Stimulated activated CD4-positive, alpha-beta T cell treated with anti-CD3 and anti-CD28 coated beads, Interleukin-12 subunit alpha, Interleukin-12 subunit beta, amount 100 ng/mL, for 4 hours (primary cell): ENCODE measurements at places on chromosomes 12 and 14.

- no peak for DNase-seq
These were observed 4.2 kb downstream of the IFFO1 start for GRCh38 chr12:6551496-6552139.

- no peak for DNase-seq
These were observed 979.8 kb downstream of the BCL11B start for GRCh38 chr14:98292191-98292590.

DNA sequence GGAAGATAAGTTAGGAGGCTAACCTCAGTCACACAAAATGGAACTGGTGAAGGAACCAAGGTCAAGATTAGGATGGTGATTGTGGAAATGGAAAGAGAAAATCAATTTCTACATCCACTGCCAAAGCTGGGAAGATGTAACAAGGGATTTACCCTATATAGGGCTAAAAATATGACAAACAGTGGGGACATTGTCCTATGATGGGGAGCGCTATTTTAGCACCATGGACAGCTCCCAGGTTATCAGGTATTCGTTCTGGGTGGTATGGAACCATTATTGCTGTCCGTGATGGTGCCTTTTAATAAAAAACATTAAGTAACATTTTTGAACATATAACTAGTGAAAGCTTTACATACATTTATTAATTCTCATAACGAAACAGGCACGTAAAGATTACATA lies 124.0 kb downstream of the NDUFA12 start:
- no peak for DNase-seq

DNA sequence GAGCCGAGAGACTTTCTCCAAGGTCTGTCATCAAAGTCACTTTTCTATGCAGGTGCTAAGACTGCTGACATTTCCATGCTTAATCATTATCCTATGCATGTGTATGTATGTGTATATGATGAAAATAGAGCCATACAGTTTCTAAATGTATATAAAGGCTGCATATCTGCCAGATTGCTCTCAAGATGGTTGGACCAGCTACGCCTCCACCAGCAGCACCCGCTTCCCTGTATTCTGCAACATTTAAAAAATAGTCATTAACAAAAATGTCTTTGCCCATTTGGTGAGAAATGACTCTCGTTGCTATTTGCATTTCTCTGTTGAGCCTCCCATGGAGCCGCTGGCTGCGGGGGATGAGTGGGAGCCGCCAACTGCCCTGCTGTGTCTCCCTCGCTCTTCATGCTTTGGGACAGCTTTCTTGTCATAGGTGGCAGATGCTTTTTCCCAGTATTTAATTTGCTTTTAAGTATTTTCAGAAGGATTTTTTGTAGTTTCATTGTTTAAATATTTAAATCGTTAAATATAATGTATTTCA lies 54.7 kb downstream of the DYNC1H1 start:
- DNase-seq, result no peak

DNA sequence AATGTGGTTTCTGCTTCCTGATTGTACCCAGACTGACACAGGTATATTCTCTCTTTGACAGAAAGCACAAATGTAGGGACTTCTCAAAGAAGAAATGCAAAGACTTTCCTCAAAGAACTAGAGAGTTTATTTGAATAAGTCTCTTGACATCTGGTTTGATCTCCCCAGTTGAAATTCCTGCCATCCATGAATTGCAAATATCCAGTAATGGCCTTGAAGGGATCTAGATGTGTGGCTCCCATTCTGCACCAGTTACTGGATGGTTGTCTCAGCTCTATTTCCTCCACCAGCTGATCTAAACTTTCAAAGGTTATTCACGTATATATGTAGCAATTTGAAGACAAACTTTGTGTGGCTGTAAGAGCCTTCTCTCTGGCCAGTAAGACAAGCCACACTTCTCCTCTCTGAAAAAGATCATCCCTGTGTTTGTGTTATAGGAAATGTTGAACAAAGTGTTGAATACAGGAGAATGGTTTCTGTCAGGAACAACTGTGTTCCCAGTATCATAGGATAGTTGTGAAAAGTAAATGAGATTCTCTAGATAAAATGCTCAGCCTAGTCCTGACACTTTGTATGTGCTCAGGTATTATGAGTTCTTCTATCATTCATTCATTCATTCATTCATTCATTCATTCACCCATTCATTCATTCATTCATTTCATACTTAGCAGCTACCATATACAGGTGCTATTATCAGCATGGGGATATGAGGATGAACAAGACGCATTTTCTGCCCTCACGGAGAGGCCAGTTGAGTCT lies 22.7 kb upstream of the GPRC5A start:
- no peak for DNase-seq

GRCh38 chr14:99531251-99532096 lies 50.3 kb downstream of the CCNK start:
- no peak for DNase-seq

DNA sequence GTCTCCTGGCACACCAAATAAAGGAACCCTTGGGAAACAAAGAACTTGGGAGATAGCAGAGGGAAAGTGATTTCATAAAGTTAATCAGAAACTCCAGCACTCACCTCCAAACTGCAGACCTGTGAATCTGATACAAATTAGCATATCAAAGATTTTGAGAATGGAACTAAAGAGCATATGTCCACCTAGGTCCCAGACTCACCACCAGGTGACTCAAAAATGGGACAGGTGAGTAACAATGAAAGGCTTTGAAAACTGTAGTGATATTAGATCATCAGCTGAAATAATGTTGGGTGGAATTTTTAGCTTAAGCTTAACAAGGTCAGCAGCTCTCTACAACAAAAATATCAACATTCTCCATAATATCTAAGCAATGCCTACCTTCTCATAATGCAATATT lies 214.8 kb downstream of the RERGL start:
- no peak for DNase-seq

DNA sequence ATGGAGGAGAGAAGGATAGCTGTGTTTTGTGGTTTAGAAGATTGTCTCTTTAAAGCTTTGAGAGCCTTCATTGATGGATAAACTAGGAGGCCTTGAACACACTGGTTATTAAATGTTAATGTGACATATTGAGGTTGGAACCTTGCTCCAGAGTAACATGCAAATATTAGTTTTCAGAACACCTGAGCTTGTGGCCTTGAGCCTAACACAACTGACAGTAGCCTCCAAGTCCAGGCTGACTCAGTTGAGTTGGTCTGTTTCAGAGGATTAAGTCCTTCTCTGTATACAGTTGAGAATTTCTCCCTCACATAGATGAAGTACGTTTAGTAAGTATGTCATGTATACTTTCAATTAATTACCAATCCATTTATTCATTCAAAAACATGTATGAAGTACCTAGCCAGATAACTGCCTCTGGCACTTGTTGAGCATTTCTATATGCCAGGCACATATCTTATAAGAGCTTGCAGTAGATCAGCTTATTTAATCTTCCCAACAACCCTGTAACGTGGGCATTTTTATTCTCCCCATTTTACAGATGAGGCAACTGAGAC lies 63.5 kb downstream of the ELK3 start:
- no peak for DNase-seq

GRCh38 chr14:89503431-89503996 lies 86.5 kb upstream of the FOXN3 start:
- no peak for DNase-seq

- DNase-seq, result peak; percentile 21
These were observed at the start of gene GPRC5A for GRCh38 chr12:12891080-12891880. TSS of gene GPRC5A (plus strand) at chr12:12891562. CDS start at chr12:12908250, 16,688 bp downstream.

DNA sequence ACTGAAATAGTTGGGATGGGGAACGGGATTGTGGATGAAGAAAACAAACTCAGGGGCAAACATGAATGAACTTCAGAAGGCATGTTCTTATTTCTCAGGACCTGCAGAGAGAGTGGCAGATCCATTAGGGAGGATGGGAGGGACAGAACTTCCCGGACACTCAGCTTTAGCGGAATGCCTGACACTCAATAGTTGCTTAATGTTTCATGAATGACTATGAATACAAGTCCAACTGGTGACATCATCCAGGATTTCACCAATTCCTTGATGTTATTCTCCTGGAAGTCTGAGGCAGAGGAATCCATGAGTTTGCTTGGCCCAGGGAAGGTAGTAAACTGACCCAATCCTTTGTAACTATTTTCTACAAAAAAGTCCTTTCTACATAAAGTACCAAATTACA lies 37.8 kb upstream of the LRRC10 start:
- DNase-seq, result no peak

DNA sequence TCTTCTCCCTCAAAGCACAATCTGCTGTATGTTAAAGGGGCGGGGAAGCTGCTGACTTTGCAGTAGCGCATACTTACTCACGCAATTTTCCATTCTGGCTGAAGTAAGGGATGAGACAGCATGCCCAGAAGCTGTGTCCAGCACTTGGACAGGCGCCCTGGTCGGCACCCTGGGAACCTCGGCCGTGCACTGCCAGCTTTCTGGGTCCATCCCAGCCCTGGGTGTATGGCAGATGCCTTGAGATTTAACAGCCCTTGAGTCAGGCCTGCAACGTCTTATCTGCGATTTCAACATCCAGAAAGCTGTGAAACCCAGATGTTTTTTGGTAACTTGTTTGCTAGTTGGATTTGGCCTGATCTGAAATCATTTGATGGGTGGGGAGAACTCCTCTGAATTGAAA lies 16.1 kb downstream of the EML1 start:
- no peak for DNase-seq

DNA sequence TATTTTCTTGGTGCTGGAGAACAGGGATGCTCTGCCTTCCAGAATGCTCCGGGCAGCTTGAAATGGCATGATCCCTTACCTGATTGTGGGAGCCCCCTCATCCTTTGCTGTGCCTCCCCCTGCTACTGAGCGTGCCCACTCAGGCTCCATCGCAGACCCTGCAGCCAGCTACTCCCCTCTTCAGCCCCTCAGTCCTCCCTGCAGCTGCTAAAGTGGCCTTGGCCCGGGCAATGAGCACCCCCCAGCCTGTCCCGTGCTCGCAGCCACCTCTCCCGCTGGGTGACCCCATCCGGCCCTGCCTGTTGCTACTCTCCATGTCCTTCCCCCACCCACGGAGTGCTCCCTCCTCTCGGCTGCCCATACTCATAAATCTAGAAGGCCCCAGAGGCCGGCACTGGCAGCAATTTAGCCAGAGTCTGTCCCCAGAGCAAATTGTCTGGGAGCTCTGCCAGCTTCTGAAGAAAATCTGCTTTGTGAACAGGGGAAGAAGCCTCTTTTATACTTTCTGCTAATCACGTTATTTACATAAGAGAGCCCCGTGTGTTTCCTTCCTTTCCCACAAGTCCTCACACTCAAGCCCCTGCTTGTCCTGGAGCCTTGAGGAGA lies 143.7 kb upstream of the FRMD6 start:
- DNase-seq, result no peak

GRCh38 chr14:67728258-67728657 lies 26.6 kb downstream of the RDH12 start:
- DNase-seq, result no peak

DNA sequence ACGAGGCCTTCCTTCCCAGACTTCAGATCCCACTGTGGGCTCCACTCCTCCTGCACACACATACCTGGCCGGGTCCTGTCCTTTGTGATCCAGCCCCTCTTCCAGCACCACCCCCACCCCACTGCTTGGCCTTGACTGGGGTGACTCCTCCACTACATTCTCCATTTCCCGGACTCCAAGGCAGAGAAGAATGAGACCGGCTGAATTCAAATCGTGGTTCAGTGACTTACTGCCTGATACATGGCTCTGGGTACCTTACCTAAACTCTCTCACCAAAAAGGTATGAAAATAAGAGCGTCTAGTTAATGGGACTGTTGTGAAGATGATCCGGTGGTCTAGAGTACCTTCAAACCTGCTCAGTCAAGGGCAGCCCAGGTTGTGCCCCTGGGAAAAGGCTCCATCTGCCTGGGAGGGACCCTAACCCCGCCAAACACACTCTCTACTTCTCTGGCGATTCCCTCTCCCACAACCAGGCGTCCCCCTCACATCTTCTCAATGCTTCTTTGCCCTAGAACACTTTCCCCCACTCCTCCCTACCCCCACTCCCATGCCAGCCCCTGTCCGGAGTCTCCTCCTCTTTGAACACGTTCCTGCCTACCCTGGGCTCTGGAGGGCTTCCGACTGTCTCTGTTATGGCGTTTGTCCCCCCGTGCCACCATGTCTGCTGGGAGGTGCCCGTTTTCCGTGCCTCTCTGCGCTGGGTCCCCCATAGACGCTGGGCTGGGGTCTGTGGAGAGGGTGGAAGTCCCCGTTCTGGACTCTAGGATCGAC lies 1.5 kb upstream of the ZBTB42 start:
- DNase-seq, result no peak

- no peak for DNase-seq
These were observed 113.3 kb downstream of the PTPRO start for GRCh38 chr12:15435597-15435996.

GRCh38 chr12:31872831-31873604 lies 86.2 kb upstream of the RESF1 start:
- DNase-seq, result no peak

GRCh38 chr14:66070542-66071319 lies 415.4 kb upstream of the CCDC196 start:
- peak; percentile 71 for DNase-seq

GRCh38 chr12:87806310-87806709 lies 222.9 kb downstream of the C12orf50 start:
- no peak for DNase-seq

DNA sequence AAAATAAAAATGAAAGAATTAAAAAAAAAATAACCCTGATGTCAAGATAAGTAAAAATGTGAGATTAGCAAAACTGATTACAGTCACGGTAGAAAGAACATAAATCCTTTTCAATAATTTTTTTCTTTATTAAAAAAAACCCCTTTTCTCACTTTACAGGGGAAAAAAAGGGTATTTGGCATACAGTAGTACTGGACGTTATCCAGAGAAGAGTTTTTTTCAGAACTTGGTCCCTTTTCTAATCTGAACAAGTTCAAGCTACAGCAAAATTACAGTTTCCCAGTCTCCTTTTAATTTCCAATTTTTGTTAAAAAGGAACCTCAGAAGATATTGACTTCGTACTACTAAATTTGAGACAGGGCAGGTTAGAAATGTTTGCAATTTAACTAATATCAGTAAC lies 134.7 kb upstream of the DCN start:
- no peak for DNase-seq

DNA sequence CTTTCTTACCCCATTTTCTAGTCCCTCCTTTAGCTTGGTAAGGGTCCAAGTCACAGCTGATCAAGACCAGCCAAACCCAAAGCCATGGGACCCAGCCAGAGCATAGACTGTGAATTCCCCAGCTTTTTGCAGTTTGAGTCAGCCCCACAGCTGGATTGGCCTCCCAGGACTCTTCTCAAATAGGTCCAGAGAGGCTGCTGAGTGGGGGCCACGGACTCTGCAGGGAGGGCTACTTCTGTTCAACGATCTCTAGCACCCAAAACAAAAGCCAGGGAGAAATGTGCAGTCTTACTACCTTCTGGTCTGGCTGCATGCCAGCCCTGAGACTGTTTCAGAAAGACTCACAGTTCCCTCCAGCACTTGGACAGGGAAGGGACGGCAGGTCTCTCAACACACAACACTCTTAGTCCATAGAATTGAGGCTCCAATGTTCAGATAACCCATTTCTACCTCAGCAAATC lies 1.6 kb downstream of the VDR start:
- DNase-seq, result no peak
